Smooth muscle cell of bladder (primary cell): ENCODE measurements at places on chromosomes 5 and 9. TPM values are rescaled to one million over a fixed set of nuclear protein-coding genes. Genes with fewer than 3 reads are reported as not detected.

The SHISAL2B gene
- total RNA-seq: not detected in 2 replicates

The CCL21 gene
- total RNA-seq: not detected in 2 replicates

The NXNL2 gene
- total RNA-seq: 1.0 and 1.1 TPM in 2 replicates

The KCNN2 gene
- 0.43 and 0.55 TPM in 2 replicates for total RNA-seq

The ERMP1 gene
- total RNA-seq: 15.2 and 19.1 TPM in 2 replicates

The N4BP3 gene
- 0.71 and 0.83 TPM in 2 replicates for total RNA-seq

The CENPP gene
- total RNA-seq: 1.8 and 2.4 TPM in 2 replicates

The ARPC5L gene
- total RNA-seq: 10.4 and 11.6 TPM in 2 replicates

The CDHR2 gene
- 0.28 TPM in 1 of 2 replicates, not detected in the other for total RNA-seq

The COL5A1 gene
- total RNA-seq: 247 and 350 TPM in 2 replicates

The LHX3 gene
- total RNA-seq: not detected in 2 replicates

The CDC25C gene
- 0.55 and 1.1 TPM in 2 replicates for total RNA-seq

The AFAP1L1 gene
- total RNA-seq: 2.4 and 2.8 TPM in 2 replicates

The NREP gene
- 42.1 and 85.4 TPM in 2 replicates for total RNA-seq

The FNIP1 gene
- 43.1 and 54.5 TPM in 2 replicates for total RNA-seq

The HTR1A gene
- not detected in 2 replicates for total RNA-seq

The NKD2 gene
- 12.0 and 25.7 TPM in 2 replicates for total RNA-seq

The TLX3 gene
- total RNA-seq: not detected in 2 replicates

The KCNIP1 gene
- total RNA-seq: not detected in 2 replicates
